NCI-H1417 treated with DMSO at 0.1 percent for 48 hours (cell line): ENCODE measurements at places on chromosomes 2 and 18.

DNA sequence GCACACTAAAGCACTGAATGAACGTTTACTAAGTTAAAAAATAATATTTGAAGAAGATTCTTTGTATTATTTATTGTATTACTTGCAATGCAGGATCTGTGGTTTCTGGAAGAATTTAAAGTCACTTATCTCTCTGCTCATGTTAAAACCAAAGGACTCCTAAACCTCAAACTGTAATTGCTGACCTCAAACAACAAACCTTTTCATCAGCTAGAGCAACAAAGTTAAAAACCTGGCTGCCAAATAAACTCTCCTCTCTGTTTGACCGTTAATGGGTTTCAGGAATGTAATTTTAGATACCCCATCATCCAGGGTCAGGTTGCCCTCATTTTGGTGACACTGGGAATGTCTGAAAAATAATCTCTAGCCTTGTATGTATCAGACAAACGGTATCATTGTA is 239.1 kb downstream of the TGIF1 start:
- no peak for DNase-seq

GRCh38 chr2:55309446-55309845 is 40.4 kb upstream of the MTIF2 start:
- DNase-seq = no peak

DNA sequence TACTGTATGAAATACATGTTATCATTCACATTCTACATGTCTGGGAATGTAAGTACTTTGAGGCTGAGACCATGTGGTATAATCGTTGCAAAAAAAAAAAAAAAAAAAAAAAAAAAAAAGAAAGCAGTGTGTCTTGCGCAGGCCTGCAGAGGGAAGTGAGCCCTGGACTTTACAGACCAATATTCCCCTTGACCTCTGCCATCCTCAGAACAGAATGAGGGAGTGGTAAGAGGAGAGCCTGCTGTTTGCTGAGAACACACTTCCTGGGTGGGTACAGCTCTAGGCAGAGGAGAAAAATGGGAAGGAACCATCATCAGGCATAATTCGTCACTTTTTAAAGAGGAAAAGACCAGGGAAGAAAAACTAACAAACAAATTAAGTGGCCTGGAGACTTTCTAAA is 28.8 kb upstream of the TBC1D8 start:
- no peak for DNase-seq

GRCh38 chr2:119219873-119220272 is 3.8 kb upstream of the STEAP3 start:
- DNase-seq = no peak

- no peak for DNase-seq
Measured at GRCh38 chr2:7018282-7018701, 101.1 kb downstream of the RNF144A start.

- no peak for DNase-seq
Measured at GRCh38 chr18:35610089-35610488, 28.5 kb downstream of the GALNT1 start.

GRCh38 chr2:158544998-158545397 is 88.2 kb downstream of the PKP4 start:
- no peak for DNase-seq

GRCh38 chr2:95388856-95389244 is 13.7 kb upstream of the FAHD2A start:
- DNase-seq = no peak

- no peak for DNase-seq
Measured at GRCh38 chr2:6524691-6525474, 340.8 kb downstream of the CMPK2 start.
